Activated T-cell treated with anti-CD3 and anti-CD28 coated beads, Interleukin-2, amount 50 U/mL, for 72 hours (primary cell): ENCODE measurements at places on chromosomes 12 and 14. TPM values are rescaled to one million over a fixed set of nuclear protein-coding genes. Genes with fewer than 3 reads are reported as not detected.

DNA sequence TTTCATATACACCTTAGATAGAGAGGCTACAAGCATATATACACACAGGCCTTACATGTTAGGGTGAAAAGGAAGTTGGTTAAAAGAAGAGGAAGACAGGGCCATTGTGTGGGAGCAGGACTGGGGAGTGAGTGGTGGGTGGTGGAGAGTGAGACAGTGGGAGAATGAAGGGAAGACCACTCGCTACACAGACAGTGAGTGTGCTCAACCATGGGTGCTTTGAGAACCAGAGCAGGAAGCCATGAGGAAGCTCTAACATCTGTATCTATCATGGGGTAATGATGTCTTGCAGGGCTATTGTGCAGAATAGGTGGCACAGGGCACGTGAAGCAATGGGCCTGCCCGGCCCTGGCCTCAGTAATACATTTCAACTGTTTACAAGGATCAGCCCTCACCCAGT, 11.4 kb upstream of the KRT74 start:
- DNase-seq: no peak

- no peak for DNase-seq
Measured at GRCh38 chr14:105849933-105850626, 323.7 kb downstream of the TMEM121 start.

Gene KRT7
- 23.1 TPM for total RNA-seq

DNA sequence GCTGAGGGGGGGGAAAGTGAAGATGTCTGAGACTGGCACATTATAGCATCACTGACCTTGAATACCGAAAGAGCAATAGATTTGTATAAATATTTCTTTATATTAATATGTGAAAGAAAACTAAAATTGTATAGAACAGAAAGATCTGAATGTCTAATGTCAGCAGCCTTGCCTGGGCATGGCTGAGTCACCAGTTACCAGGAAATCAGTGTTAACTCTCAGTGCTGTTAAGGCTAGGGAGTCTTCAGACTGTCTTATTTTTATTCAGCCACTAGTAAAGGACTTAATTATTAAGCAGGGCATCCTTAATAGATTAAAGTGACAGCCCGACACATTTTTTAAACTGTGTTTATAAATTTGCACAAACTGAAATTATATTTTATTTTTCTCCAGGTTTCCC, 122.9 kb upstream of the AEBP2 start:
- no peak for DNase-seq

DNA sequence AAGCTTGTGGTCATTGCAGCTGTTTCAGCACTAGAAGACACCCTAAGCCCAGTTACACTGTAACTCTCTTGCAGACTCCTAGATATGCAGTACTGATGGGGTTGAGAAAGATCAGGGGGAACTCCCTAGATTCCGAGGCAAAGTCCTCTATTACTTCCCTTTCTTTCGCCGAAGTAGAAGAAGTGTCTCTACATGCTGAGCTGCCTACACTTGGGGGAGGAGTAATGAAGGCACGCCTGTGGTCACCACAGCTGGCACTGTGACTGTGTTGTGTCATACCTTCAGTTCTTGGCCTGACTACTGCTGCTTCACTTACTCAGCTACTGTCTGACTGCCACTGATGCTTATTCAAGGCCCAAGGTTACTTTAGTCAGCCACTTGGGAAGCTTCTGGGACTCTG, 35.1 kb upstream of the RPL10L start:
- no peak for DNase-seq

GRCh38 chr14:34781242-34781641, 66.8 kb upstream of the CFL2 start:
- no peak for DNase-seq

DNA sequence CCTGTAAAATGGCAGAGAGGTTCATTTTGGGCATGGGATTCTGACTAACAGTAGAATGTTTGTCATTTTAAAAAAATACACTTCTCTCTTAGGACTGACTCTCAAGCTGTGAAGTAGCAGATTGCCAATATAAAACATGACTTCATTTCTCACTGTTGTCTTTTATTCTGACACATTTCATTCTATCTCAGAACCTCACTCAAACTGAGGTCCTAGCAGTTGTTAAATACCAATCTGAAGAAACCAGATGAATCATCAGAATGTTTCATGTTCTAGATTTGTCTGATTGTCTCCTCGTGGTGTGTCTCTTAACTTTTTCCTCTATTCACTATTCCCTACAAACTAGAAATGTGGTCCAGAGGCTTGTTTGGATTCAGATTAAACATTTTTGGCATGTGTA, 276.5 kb upstream of the NPAS3 start:
- no peak for DNase-seq

DNA sequence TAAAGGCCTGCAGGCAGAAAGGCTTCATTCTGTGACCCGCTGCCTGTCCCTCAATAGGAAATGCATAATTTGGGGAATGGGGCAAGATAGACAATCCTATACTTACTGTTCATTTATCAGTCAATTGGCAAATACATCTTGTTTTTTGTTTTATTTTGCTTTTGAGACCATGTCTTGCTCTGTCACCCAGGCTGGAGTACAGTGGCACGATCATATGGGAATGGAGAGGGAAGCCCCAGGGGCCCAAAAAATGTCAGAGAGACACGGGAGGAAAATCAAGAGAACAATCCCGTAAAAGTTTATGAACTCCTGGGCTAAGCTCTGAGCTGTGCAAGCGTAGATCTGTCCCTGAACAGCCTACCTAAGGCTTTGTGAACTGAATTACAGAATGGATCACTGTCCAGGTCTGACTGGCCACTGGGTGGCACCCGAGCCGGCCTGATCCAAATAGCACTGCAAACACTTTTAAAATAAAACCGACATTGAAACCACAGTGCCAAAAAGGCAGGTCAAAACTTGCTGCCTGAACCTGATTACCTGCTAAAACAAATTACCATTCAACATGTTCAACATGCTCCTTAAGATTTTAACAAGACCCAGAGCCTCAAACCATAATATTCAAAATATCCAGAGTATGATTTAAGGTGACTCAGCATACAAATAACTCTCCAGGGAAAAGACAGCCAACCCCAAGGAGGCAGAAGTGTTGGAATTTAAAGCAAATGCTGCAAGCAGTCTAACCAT, 11.8 kb downstream of the COPS7A start:
- DNase-seq: peak; percentile 57

Gene KRT78
- not detected for total RNA-seq

- DNase-seq: no peak
Measured at GRCh38 chr14:88430976-88431375, 45.5 kb downstream of the SPATA7 start.

DNA sequence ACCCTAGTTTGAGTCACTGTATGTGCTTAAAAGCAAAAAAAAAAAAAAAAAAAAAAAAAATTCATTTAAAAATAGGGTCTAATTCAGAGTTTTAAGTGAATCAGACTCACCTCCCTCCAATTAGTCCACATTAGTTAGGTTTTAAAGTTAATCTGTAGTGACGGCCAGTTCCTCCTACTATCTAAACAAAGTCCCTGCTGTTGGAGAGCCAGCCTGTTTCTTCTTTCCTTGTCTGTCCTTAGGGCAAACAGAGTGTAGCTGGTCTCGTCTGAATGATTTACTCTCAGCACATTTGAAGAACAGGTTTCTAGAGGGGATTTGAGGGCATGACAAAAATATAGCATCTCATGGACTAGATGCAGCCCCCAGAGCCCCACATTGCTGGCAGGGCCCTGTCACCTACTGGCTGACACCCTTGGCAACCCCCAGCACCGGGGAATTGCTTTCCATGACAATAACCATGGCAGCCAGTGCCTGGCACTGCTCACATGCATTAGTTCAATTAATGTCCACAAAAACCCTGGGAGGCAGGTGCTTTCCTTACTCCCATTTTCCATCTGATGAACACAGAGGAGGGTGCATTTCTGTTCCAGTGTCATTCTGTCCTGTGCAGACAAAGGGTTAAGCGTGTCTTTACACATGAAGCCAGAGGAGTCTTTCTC, 138.3 kb downstream of the PLXNC1 start:
- DNase-seq: no peak

DNA sequence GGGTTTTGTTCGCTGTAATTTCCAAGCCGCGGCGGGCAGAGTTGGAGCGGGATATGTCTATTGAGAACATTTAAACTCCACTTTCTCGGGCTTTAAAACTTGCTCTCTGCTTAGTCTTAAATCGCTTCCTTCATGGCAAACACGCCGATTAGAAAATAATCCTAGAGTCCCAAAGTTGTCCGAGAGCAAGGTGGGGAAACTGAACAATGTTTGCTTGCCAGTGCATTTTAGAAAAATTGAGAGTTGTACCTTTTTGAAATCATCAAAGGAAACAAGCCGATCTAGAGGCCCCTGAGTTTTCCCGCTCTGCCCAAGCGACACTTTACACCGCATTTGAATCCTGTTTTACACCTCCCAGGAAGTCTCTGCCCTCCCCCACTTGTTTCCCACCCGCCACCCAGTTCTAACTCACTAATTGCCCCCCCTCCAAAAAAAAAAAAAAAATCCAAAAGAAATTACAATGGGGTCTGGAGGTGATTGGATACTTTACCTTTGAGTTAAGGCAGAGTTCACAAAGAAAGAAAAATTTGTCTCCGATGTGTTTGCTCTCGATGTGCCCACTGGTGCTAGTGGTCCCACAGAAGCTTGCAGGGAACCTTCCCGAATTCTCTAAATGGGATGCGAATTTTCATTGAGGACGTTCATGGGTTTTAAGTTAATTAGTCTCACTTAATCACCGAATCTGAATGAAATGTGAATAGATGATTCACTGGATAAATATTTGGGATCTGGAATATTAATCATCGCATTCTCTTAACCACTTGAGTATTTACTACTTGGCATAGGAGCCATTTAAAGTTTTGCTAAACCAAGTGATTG, 2.3 kb downstream of the HMGA2 start:
- no peak for DNase-seq

DNA sequence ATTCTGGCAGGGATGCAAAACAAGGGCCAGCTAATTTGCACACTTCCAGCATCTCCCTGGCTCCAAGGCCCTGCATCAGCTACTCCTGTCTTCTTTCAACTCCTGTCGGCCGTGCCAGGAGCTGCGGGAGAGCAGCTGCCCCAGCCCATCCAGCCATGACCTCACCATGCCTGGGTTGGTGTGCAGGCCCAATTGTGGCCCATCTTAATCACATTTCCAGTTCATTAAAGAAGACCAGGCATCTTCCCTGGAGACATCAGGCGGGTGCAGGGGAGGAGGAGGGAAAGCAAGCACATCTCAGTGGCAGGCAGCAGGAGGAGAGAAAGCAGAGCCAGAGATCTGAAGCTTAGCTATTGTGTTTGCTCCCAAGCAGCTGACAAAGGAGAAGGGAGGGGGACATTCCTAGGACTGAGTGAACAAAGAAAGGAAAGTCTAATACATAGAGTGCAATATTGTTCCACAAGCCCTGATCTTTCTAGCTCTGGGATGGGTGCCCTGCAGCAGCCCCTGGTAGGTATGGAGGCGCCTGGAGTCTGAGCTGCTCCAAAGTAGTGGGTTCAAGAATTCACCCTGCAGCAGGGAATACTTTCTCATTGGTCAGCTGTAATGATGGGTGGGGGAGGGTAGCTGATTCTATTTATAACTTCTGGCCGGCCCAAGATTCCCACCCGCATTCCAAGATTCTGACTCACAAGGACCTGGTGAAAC, 40.1 kb downstream of the VWF start:
- no peak for DNase-seq

Gene NDUFA9
- 119 TPM for total RNA-seq
